ENCODE measurements at places on chromosomes 2 and 18.

- no peak for DNase-seq
These were observed 4.2 kb downstream of the IL1RN start for GRCh38 chr2:113131352-113132185.

DNA sequence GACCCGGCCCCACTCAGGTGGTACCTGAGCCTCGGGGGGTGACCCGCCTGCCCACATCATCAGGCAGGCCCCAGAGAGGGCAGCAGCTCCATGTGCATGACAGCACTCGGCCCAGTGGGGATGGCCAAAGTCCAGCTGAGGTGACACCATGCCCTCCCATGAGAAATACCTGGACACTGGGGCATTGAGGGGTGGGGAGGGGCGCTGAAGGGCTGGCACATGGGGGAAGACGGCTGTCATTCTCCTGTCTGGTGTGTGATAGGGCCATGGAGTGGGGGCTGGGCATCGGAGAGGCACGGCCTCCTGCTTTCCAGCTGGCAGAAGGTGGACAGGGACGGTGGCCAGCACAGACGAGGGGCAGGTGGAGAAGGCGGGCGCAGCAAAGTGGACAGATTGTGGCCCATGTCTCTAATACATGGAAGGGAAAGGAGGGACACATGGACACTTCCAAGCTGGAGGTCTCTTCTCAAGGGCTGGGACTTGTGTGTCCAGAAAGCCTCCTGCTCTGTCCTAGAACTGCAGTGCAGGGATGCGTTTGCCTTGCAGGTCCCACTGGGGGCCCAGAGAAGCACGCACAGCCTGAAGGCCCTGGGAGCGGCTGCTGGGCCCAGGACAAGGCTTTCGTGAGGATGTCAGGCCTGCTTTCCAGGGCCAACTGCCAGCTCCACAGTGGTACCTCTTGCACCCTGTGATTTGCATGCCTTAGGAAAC is 302.2 kb downstream of the NDUFA10 start:
- DNase-seq, result no peak

- DNase-seq, result no peak
These were observed 565.3 kb upstream of the SALL3 start for GRCh38 chr18:78414302-78414701.

DNA sequence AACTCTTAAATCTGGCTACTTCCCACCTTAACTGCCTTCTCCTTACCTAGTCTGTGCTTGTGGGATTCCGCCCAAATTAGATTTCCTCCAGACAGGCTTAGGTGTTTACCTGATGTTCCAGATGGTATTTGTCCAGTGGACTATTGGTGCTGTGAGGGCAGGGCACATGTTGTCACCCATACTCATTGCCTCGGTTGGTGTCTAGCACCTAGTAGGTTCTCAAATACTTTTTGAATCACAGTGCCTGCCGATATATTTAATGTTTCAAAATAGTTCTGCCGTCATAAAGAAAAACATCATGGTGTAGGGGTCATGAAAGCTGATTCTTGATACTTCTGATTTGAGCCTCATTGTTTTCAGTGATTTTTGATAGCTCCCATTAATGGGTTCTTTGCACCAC is 1.1 kb downstream of the SEPTIN2 start:
- DNase-seq, result no peak
